ENCODE measurements at places on chromosomes 2 and 18. TPM values are rescaled to one million over a fixed set of nuclear protein-coding genes. Genes with fewer than 3 reads are reported as not detected.

GRCh38 chr2:38203446-38203810, 127.5 kb upstream of the CYP1B1 start:
- H3K4me3 ChIP-seq: no peak overlapping the region
- H3K27me3 ChIP-seq: no peaks in the 10 kb centered on the region
- H3K36me3 ChIP-seq: no peaks in the 10 kb centered on the region
- no peaks in the 10 kb centered on the region for H3K4me1 ChIP-seq
- DNase-seq: no peak

DNA sequence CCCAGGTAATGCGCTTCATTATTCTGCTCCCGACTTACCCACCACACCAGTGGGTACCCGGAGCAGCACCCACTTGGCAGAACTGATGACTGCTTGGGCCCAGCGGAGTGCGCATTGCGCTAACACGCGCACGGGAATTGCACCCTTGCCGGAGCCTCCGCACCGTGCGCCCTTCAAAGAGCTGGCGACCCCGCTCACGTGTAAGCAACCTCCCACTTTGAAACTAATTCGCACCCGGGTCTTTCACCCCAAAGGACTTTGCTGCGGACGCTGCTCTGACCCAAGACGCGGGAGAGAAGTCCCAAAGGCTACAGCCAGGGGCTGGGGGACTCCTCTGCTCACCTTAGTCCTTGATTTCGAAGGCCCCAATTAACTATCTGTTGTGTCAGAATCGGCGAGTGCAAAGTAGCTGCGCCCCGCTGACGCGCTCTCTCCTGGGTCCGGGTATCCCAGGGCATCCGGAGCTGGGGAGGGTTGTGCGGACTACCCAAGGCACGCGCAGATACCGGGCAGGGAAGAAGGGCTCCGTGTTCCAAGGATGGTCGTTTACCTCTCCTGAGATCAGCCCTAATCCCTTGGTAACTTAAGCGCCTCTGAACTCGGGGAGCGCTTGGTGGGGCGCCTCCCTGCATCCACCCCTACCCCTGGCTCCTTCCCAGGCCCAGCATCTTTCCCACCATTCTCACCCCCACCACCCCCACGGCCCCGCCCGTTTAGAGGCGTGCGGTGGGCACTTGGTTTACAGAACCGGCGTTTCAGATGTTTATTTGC, 13.1 kb upstream of the SATB2 start:
- H3K4me1 ChIP-seq: peaks cover 15% of the 10 kb centered on the region
- H3K4me3 ChIP-seq: no peak overlapping the region
- H3K27me3 ChIP-seq: peaks cover 100% of the 10 kb centered on the region

DNA sequence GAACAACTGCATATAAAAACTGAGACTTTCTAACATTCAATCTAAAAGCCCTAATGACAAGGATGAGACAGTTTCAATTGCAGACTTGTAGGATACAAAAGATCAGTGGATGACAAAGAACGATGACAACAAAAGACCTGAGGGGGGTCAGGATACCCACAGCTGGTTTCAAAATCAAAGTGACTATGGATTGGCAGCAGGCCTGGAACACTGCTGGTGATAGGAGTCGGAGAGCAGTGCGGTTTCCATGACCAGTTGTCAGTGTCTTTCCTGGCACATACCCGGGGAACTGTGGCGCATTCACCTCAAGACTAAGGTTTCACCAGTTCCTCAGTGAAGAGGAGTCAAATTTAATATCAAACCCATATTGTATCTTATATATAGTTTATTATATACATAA, 42.0 kb downstream of the EHD3 start:
- peak; percentile 22 for DNase-seq
- H3K36me3 ChIP-seq: no peaks in the 10 kb centered on the region

GRCh38 chr2:98849113-98849512, 86.9 kb downstream of the CRACDL start:
- H3K27me3 ChIP-seq: peaks cover 6% of the 10 kb centered on the region
- no peak overlapping the region for H3K4me3 ChIP-seq
- no peaks in the 10 kb centered on the region for H3K36me3 ChIP-seq
- no peak for DNase-seq
- H3K4me1 ChIP-seq: no peaks in the 10 kb centered on the region

- H3K27me3 ChIP-seq: peaks cover 8% of the 10 kb centered on the region
- H3K4me3 ChIP-seq: no peak overlapping the region
- H3K36me3 ChIP-seq: no peaks in the 10 kb centered on the region
- no peak for DNase-seq
Measured at GRCh38 chr2:96502891-96503636, 2.1 kb downstream of the NEURL3 start.

DNA sequence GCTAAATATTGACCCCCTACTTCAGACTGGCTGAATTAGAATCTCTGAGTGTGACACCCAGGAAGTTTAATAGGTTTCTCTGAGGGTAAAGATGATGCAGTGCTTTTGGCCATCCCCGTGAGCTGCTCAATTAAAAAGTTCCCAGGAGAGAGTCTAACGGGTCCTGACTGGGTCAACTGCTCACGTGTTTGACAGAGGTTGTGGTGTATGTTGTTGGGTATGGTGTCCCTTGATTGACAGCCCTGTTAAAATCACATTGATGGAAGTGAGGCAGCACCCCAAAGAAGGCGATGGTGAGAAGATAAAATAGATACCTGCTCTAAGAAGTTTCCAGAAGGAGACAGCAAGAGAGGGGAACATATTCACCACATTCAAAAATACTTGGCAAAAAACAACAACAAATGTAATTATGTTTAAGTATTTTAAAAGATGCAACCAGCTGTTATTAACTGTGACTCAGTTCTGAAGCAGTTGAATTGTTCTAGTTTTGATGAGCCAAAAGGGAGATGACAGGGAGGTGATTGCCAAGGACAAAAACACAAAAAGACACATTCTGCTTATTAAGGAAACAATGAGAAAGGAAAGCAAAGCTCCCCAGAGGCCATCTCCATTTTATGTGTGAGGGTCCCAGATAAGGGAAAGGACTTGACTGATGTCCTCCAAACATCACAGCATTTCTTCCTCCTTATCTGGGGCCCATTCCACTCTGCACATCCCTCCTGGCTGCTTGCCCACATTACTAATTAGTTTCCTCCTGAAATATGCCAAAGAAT, 11.5 kb upstream of the GMCL1 start:
- no peaks in the 10 kb centered on the region for H3K27me3 ChIP-seq
- no peaks in the 10 kb centered on the region for H3K4me1 ChIP-seq
- no peak overlapping the region for H3K4me3 ChIP-seq
- DNase-seq: no peak
- peaks cover 45% of the 10 kb centered on the region for H3K36me3 ChIP-seq

DNA sequence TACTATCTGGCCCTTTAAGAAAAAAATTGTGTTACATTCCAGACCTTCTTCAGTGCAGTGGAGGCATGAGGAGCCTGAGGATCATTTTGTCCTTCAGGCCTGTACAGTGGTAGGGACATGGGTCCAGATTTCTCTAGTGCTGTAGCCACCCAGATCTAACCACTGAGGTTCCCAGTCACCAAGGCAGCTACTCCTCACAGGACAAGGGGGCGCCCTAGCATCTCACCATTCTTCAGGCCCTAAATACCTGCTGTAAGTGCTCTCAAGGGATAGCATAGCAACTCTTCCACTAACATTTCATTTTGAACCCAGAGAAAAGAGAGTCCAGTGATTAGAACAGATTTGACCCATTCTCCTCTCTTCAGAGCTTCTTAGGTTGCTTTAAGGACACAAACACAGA, 1533.0 kb downstream of the LRP1B start:
- H3K4me3 ChIP-seq: no peak overlapping the region
- DNase-seq: no peak
- H3K27me3 ChIP-seq: no peaks in the 10 kb centered on the region
- no peak overlapping the region for H3K27ac ChIP-seq
- no peaks in the 10 kb centered on the region for H3K4me1 ChIP-seq

- no peak for DNase-seq
- peaks cover 24% of the 10 kb centered on the region for H3K4me1 ChIP-seq
- H3K27ac ChIP-seq: peak overlapping the region; percentile 66
- H3K4me3 ChIP-seq: no peak overlapping the region
Measured at GRCh38 chr2:201157694-201158093, 25.2 kb upstream of the CASP10 start.

GRCh38 chr2:207103132-207103531, 62.6 kb downstream of the KLF7 start:
- H3K27ac ChIP-seq: no peak overlapping the region
- DNase-seq: no peak
- H3K4me1 ChIP-seq: peaks cover 2% of the 10 kb centered on the region
- peaks cover 19% of the 10 kb centered on the region for H3K36me3 ChIP-seq

DNA sequence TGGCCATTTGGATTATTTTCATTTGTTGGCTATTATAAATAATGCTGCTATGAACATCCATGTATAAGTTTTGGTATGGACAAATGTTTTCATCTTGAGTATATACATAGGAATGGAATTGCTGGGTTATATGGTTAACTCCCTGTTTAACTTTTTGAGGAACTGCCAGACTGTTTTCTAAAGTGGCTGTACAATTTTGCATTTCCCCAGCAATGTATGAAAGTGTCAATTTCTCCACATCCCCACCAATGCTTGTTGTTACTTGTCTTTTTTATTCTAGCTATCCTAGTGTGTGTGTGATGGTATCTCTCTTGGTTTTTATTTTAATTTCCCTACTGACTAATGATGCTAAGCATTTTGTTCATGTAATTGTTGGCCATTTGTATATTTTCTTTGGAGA, 90.6 kb upstream of the CYP26B1 start:
- H3K4me1 ChIP-seq: peaks cover 16% of the 10 kb centered on the region
- DNase-seq: no peak
- H3K36me3 ChIP-seq: no peaks in the 10 kb centered on the region
- no peak overlapping the region for H3K27ac ChIP-seq

DNA sequence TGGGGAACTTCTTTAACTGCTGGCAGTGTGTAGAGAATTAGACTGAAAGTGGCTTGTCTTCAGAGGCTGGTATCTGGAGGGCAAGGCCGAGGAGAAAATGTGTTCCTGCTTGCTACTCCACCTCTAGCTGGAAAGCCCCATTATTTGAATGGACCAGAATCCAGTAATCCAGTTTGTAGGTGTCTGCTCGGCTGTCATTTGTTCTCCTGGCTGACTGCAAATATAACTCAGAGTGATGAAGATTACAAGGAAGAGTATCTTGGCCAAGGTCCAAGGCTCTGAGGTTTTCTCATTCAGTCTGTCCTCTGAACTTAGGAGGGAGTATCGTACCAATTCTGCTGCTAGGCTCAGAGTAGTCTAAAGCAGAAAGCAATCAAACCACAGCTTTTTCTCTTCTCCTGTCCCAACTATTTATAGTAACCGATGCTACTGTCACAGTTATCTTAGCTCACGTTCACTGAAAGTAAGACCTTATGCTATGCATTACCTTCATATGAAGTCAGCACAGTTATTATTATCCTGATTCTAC, 228.6 kb downstream of the SETBP1 start:
- no peaks in the 10 kb centered on the region for H3K36me3 ChIP-seq
- no peak overlapping the region for H3K27ac ChIP-seq
- no peak overlapping the region for H3K4me3 ChIP-seq
- no peaks in the 10 kb centered on the region for H3K4me1 ChIP-seq

- DNase-seq: peak; percentile 45
- no peak overlapping the region for H3K4me3 ChIP-seq
- no peak overlapping the region for H3K27ac ChIP-seq
- no peaks in the 10 kb centered on the region for H3K4me1 ChIP-seq
- no peaks in the 10 kb centered on the region for H3K27me3 ChIP-seq
- H3K36me3 ChIP-seq: no peaks in the 10 kb centered on the region
Measured at GRCh38 chr2:71687412-71687811, 234.1 kb downstream of the DYSF start.

DNA sequence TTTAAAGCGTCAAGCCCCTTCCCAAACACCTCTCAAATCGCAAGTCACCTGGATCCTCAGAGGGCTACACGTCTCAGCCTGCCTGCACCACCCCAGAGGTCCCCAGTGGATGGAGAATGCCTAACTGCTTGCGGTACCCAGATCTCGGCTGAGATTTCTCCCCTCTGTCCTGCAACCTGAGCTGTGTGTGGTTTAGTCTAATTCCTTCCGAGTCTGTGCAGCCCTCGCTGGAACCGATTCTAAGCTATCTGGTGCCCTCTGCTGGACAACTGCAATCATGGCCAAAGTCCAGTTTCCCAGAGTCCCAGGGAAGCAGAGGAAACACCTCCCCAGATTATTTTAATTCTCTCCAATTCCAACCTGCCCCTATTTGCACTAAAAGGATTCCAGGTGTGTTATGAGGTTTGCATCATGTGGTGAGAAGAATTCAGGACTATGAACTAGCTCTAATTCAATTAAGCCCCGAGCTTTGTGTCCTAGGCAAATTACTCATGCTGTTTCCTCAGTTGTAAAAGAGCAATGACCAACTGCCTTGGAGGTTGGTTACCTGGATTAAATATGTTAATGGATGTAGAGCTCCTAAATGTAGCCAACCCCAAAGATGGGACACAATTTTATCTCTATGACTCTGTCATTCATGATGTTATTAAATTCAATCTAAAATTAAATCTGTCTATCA, 276.1 kb upstream of the NCKAP5 start:
- no peaks in the 10 kb centered on the region for H3K27me3 ChIP-seq
- no peak overlapping the region for H3K4me3 ChIP-seq
- DNase-seq: peak; percentile 49
- no peak overlapping the region for H3K27ac ChIP-seq
- H3K4me1 ChIP-seq: peaks cover 11% of the 10 kb centered on the region

GRCh38 chr18:9574473-9575115, 39.8 kb downstream of the PPP4R1 start:
- H3K36me3 ChIP-seq: peaks cover 81% of the 10 kb centered on the region
- H3K27me3 ChIP-seq: no peaks in the 10 kb centered on the region
- H3K27ac ChIP-seq: no peak overlapping the region
- DNase-seq: no peak

- DNase-seq: no peak
- no peak overlapping the region for H3K27ac ChIP-seq
- no peaks in the 10 kb centered on the region for H3K36me3 ChIP-seq
- H3K27me3 ChIP-seq: no peaks in the 10 kb centered on the region
Measured at GRCh38 chr2:109537565-109538222, 76.1 kb downstream of the SEPTIN10 start.

The TSPYL6 gene
- total RNA-seq: not detected

The VSNL1 gene
- 17.0 TPM for total RNA-seq

The ARHGAP15 gene
- total RNA-seq: 2.2 TPM

The LRATD1 gene
- total RNA-seq: 2.5 TPM

The OTOS gene
- not detected for total RNA-seq

The TMEM247 gene
- total RNA-seq: not detected

The G6PC2 gene
- total RNA-seq: not detected

Measured in heart left ventricle (tissue), 16 donors.